ENCODE measurements at places on chromosomes 3 and 15. TPM values are rescaled to one million over a fixed set of nuclear protein-coding genes. Genes with fewer than 3 reads are reported as not detected.
A peak's percentile ranks its signal among the peaks of the same experiment; 100 is the strongest.

Gene CD86
- total RNA-seq: not detected

- H3K27ac ChIP-seq: no peak overlapping the region
- H3K4me3 ChIP-seq: no peak overlapping the region
- H3K27me3 ChIP-seq: no peaks in the 10 kb centered on the region
- DNase-seq: no peak
- H3K4me1 ChIP-seq: peaks cover 19% of the 10 kb centered on the region
- H3K36me3 ChIP-seq: no peaks in the 10 kb centered on the region
Observed at GRCh38 chr15:39184701-39185390, 396.0 kb upstream of the THBS1 start.

DNA sequence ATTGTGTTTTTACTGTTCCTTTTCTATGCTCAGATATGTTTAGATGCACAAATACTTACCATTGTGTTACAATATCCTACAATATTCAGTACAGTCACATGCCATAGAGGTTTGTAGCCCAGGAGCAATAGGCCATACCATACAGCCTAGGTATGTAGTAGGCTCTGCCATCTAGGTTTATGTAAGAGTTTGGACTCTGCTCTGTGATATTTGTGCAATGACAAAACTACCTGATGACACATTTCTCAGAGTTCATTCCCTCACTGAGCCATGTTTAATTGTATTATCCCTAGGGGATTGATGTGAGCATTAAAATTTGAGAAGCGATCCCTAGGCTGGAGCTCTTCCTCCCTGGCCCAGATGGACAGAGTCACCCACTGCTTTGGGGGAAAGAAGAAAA, 270.0 kb upstream of the PROK2 start:
- H3K27ac ChIP-seq: no peak overlapping the region
- H3K4me1 ChIP-seq: no peaks in the 10 kb centered on the region
- no peak for DNase-seq
- no peak overlapping the region for H3K4me3 ChIP-seq

GRCh38 chr3:127165036-127165435, 27.9 kb upstream of the PRR23E start:
- no peaks in the 10 kb centered on the region for H3K4me1 ChIP-seq
- no peaks in the 10 kb centered on the region for H3K36me3 ChIP-seq
- no peak overlapping the region for H3K27ac ChIP-seq
- no peak for DNase-seq
- no peak overlapping the region for H3K4me3 ChIP-seq
- no peaks in the 10 kb centered on the region for H3K27me3 ChIP-seq

GRCh38 chr3:191120447-191121298, 78.4 kb upstream of the OSTN start:
- no peak overlapping the region for H3K27ac ChIP-seq
- H3K4me1 ChIP-seq: no peaks in the 10 kb centered on the region
- no peak overlapping the region for H3K4me3 ChIP-seq
- no peak for DNase-seq
- no peaks in the 10 kb centered on the region for H3K36me3 ChIP-seq
- peaks cover 4% of the 10 kb centered on the region for H3K27me3 ChIP-seq

- no peak overlapping the region for H3K27ac ChIP-seq
- H3K27me3 ChIP-seq: no peaks in the 10 kb centered on the region
- H3K4me1 ChIP-seq: no peaks in the 10 kb centered on the region
- H3K4me3 ChIP-seq: no peak overlapping the region
- peak; percentile 47 for DNase-seq
- peaks cover 2% of the 10 kb centered on the region for H3K36me3 ChIP-seq
Observed at GRCh38 chr3:57864853-57865252, 108.7 kb downstream of the SLMAP start.

DNA sequence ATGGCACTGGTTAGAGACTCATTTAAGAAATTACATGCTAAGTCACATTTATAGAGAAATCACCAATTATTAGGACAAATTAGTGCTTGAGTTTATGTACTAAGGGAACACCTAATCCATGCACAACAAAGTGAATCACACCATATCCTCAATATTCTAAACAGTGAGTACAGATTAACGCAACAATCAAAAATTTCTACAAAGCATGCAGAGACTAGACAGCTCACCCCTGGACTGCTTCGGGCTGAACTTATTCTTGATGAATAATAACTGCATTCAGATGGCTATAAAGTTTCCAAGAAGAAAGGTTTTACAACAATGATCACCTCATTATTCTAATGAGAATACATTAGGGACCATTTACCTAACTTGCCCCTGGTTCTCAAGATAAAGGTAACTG, 66.5 kb downstream of the LRRFIP2 start:
- no peak overlapping the region for H3K27ac ChIP-seq
- no peak overlapping the region for H3K4me3 ChIP-seq
- no peaks in the 10 kb centered on the region for H3K27me3 ChIP-seq
- DNase-seq: no peak
- H3K36me3 ChIP-seq: no peaks in the 10 kb centered on the region

Measured in endothelial cell of umbilical vein (primary cell).